ENCODE measurements at places on chromosomes 7 and 10.

DNA sequence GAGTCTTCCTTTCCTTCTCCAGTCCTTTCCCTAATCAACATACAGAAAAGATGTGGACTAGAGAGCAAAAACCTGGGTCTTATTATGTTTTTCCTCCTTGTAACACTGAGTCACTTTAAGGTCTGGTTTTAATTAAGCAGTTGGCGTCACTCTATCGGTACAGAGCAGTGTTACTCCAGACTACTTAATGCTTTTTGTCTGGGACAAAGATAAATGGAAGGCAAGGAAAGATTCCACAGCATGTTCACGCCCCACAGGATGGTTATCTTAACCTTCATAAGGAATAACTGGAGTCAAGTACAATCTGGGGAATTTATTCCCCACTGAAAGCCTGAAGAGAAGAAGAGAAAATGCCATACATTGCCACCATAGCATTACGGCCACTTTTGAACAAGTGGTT lies 145.7 kb downstream of the ELAPOR2 start:
- no peak for DNase-seq

GRCh38 chr10:7102084-7102483 lies 308.8 kb downstream of the SFMBT2 start:
- no peak for DNase-seq

- no peak for DNase-seq
Observed at GRCh38 chr10:120539076-120539475, 82.0 kb downstream of the PLPP4 start.

DNA sequence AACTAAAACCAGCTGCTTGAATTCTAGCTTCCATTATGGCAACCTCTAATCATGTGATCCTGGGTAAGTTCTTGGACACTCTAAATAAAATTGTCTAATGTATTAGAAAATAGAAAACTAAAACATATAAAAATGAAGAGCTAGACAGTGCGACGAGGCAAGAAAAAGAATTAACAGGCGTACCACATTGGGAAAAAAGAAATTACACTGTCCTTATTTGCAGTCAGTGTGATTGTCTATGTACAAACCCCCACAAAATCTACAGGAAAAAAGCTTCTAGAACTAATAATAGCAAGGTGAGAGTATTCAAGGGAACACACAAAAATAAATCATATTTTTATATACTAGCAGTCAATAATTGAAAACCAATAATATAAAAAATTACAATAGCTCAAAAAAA lies 625.6 kb upstream of the MKI67 start:
- no peak for DNase-seq

DNA sequence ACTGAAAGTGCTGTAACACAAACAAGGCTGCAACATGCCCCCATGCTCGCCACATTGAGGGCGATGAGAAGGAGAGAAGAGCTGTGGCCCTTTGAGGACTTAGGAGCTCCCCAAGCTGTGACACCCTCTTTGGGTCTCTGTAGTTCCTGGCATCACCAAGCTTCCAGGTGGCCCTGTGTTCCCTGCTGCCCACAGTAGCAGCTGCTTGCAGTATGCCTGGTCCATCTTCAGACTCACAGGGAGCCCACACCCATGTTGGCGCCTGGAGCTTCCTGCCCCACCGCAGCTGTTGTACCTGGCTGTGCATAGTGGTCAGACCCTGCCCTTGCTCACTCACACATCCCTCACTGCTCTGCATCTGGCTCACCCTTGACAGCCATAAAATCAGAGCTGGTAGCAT lies 401.2 kb upstream of the NRG3 start:
- DNase-seq = no peak

DNA sequence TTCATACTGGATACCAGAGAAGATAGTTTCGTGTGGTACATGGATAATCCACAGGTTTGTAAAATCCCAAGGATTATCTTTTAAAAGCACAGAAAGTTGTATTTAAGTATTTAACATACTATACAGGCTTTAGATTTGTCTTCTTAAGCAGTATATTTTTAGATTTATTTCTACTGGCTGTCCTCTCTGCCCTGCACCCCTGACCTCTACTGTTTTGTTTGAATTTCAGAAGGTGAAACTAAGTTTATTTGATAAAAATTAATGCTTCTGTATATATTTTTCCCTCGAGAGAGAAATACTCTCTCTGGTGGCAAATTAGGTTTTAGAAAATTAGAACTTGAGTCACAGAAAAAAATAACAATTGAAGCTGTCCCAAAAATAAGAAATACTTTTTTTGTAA lies 18.8 kb downstream of the PLEKHA1 start:
- DNase-seq = no peak

GRCh38 chr7:26784118-26784517 lies 80.3 kb downstream of the SKAP2 start:
- no peak for DNase-seq
